SW480 (cell line): ENCODE measurements at places on chromosomes 4 and X.

DNA sequence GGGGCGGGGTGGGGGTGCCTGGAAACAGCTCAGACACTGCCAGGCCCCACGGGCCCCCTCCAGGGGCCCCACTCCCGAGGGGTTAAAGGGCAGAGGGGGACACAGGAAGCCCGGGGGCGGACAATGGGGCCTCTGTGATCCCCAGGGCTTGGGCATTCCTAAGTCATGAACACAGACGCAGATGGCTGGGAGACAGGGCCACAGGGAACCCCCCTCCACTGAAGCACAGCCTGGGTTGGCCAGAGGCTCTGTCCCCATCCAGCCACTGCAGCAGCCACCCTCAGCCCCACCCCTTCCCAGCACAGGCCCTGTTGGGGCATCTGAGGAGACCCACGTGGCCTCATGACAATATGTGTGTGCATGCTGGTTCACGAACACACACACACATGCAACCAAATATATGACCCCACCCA lies 3.9 kb downstream of the L1CAM start:
- DNase-seq, result peak; percentile 92

DNA sequence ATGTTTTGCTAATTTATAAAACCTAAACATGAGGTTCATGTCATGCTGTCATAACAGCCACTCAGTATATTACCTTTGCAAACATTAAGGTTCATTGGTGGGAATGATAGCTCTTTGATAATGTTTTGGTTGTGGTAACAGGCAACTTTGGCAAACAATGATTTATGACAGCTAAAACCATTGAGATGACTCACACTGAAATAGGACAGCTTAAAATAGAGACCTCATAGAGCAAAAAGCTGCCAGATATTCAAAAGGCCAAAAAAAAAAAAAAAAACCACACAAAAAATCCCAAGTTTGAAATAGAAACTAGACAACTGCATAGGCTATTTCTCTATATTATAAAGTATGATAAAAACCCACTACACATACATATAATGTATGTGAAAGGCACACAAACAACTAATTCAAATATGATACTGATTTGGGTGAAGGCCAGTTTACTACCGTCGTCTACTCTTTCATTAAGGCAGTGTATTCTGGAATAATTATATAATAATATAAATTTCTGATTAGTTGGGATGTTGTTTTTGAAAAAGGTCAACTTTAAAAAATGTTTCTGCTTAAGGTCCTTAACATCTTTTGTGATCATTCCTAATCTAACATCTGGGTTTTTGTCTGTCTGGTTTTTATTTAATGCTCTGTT lies 646.0 kb upstream of the PITX2 start:
- peak; percentile 77 for DNase-seq

GRCh38 chr4:187606581-187606980 lies 389.0 kb upstream of the ZFP42 start:
- peak; percentile 21 for DNase-seq

GRCh38 chr4:13710246-13710885 lies 82.8 kb upstream of the BOD1L1 start:
- DNase-seq, result no peak

- no peak for DNase-seq
Observed at GRCh38 chr4:30396772-30397475, 323.2 kb upstream of the PCDH7 start.

DNA sequence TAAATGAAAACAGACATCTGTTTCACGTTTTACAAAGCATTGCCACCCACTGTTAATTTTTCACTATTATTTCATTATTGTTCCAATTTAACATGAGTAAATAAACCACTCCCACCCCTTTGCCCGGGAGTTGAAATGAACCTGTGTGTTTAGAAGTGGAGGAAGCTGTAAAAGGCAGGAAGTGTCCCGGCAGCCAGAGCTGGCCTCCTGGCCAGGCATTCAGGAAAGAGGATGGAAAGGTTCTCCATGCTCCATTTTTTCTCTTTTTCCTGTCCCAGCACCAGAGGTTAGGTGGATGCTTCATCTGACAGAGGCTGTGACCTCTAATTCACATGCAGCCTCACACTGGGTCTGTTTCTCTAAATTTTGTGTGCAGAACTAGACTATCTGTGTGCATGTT lies 55.5 kb upstream of the LNX1 start:
- DNase-seq, result peak; percentile 4

DNA sequence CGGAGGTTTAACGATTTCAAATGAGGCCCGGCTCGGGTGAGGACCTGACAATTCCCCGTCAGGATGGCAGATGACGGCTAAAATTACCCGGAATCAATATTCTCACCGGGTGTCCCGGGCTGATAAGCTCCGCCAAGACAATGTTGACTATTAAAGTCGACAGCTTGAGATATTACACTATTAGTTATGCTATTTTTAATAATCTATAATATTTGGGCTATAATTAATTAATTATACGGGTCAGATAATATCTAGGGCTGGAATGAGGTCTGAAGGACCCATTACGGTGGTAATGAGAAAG lies 9.4 kb upstream of the NKX1-1 start:
- no peak for DNase-seq

DNA sequence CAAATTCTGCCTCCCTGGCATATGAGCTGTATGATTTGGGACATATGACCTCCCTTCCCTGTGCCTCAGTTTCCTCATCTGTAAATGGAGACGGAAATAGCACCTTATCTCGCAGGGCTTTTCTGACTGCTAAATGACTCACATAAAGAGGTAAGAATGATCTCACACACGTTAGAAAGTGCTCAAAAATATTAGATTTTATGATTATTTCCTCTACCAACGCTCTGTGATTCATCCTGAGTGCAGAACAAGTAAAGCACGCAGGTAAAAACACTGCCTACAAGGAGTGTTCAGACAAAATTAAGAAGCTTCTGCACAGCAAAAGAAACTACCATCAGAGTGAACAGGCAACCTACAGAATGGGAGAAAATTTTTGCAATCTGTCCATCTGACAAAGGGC lies 21.1 kb downstream of the ACSL1 start:
- no peak for DNase-seq

GRCh38 chr4:89298788-89299152 lies 8.8 kb downstream of the GPRIN3 start:
- no peak for DNase-seq

DNA sequence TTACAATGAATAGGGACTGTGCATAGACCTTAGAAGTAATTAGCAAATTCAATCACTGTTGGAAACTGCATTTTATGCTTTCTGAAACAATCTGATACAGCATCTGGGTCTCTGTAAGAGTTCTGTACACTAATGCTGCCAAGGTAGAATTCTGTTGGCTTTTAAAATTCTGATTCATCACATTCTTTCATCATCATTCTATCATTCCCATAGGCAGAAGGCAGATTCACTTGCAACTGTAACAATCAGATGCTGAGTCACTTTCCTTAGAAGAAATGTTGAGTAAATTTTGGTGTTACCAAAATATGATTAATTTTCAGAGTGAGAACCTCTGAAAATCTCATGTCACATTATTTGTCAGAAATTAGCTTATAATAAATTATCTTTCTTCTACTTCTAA lies 267.2 kb downstream of the MAPK10 start:
- DNase-seq, result no peak

- no peak for DNase-seq
Observed at GRCh38 chr4:8437281-8437680, 3.2 kb downstream of the ACOX3 start.

GRCh38 chr4:100984901-100985300 lies 362.4 kb downstream of the PPP3CA start:
- DNase-seq, result no peak

DNA sequence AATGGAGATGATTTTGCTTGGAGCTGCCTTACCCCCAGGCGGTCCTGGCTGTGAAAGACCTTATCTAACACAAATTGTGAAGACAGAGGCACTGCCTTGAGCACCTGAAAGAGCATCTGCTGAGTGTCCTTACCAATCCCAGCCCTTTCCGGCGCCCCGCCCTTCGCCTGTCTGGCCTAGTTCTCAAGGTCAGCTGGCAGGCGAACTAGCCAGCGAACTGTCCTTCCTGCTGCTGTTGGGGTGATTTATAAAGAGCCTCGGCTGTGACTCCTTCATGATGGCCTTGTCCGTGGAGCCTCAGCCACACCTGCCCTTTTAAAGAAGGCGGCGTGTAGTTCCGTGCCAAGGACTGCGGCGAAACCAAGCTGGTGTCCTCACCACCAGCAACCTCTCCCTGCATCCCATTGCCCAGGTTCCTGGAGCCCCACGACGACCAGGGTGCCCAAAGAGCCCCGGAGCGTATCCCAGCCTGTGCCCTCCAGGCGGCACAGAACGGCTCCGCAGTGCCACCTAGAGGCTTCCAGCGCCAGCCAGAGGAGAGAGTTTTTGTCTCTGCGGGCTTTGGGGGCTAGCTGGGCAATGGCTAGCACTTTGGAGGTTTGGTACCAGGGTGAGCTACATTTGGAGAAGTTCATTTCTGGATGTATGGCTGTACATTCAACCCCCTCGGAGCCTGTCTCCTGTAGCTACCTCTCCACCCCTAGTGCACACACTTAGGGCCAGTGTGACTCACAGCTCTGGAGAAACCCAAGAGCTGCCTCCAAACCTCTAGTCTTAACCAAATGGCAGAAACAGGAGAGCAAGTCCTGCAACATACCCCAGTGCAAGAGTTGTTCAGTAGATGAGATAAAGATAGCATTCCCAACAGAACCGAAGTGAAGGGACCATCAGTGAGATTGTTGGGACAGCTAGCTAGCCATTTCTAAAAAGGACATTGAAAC lies 36.8 kb upstream of the VMA21 start:
- peak; percentile 29 for DNase-seq

- no peak for DNase-seq
Observed at GRCh38 chr4:183563874-183564273, 59.0 kb downstream of the ING2 start.

- DNase-seq, result no peak
Observed at GRCh38 chrX:111167334-111167733, 71.3 kb downstream of the PAK3 start.

DNA sequence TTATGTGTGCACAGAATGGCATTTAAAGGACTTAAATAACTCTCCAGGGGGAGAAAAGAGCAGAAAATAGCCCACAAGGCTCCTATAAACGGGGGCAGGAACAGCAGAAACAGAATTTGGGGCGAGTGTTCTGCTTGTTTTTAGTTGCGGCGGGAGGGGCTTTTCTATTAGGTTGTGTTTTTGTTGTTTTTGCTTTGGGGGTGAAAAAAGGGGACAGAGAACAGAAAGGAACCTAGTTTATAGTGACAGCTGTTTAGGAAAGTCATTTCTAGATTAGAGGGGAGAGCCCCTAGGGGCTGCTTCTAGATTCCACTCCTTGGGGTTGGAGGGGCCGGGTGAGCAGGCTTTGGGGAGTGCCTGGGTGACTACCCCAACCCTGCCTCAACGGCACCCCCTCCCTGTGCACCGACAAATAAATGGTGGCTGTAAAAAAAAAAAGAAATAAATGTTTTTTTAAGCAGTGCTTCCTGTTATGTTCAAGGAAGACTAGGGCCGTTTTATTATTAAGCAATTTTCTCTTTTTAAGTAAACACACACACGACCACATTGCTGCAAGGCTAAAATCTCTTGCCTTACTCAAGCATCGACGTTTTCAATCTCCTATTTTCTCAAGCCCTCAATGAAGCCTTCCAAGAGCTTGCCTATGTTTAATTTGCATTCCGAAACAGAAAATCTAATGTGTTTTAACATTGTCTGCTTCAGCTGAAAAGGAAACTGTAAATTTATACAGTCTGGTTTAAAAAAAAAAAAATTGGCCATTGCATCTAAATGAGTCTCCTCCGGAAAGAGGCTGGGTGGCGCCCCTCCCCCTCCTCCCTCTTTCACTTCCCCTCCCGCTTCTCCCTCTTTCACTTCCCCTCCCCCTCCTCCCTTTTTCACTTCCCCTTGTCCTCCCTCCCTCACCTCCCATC lies 123.3 kb upstream of the TBL1X start:
- peak; percentile 26 for DNase-seq
